ENCODE measurements at places on chromosomes 7 and 10. TPM values are rescaled to one million over a fixed set of nuclear protein-coding genes. Genes with fewer than 3 reads are reported as not detected.

Gene CYP2E1
- total RNA-seq: not detected

Gene MRC1
- total RNA-seq: not detected

Gene PNLIPRP3
- total RNA-seq: not detected

- no peaks in the 10 kb centered on the region for H3K4me1 ChIP-seq
- no peak for DNase-seq
- H3K27me3 ChIP-seq: no peaks in the 10 kb centered on the region
- no peak overlapping the region for H3K27ac ChIP-seq
Measured at GRCh38 chr10:31020209-31020608, 11.5 kb downstream of the ZNF438 start.

DNA sequence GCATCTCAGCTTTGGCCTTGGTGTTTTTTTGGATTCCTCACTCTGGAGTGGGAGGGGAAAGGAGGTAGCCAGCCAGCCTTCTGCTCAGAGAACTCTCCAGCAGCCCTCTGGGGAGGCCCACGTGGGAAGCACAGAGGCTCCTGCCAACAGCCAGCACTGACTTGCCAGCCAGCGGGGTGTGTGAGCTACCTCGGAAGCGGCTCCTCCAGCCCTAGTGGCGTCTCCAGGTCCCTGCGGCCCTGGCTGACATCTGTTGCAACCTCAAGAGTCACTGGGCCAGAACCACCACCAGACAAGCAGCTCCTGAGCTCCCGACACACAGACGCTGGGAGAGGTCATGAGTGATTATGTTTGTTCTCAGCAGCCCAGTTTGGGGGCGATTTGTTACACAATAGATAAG is 180.2 kb upstream of the FZD8 start:
- no peaks in the 10 kb centered on the region for H3K27me3 ChIP-seq
- H3K36me3 ChIP-seq: no peaks in the 10 kb centered on the region
- H3K4me1 ChIP-seq: no peaks in the 10 kb centered on the region
- no peak overlapping the region for H3K27ac ChIP-seq
- H3K4me3 ChIP-seq: no peak overlapping the region

GRCh38 chr10:119962837-119963236 is 70.3 kb downstream of the SEC23IP start:
- no peaks in the 10 kb centered on the region for H3K4me1 ChIP-seq
- H3K4me3 ChIP-seq: no peak overlapping the region
- H3K27ac ChIP-seq: no peak overlapping the region
- H3K36me3 ChIP-seq: no peaks in the 10 kb centered on the region
- no peak for DNase-seq

DNA sequence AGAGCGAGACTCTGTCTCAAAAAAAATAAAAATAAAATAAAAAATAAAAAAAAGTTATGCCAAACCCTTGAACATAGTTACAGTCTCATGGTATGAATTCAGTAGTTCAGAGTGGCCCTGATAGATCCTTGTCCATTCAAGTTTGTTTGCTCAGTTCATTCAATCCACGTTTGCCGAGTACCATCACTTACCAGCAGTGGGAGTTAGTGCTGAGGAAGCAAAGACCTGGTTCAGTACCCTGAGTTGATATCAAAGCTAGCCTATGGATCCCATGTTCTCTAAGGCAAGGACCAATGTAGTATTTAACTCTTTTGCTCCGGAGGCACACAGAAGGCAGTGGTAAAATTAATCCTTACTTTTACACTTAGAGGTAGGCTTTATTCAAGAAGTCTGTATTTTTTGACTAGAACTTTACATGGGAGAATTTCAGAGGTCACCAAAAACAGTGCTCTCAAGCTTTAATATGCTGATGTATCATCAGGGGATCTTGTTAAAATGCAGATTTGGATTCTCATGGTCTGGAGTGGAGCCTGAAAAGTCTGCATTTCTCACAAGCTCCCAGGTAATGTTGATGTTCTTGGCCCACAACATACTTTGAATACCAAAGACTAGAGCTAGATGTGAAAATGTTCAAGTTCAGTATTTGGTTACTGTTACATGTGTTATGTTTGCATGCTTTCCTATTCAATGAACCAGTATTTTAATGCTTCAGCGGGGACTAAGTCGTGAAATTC is 38.1 kb upstream of the HBP1 start:
- peaks cover 8% of the 10 kb centered on the region for H3K27me3 ChIP-seq
- H3K4me3 ChIP-seq: no peak overlapping the region
- peaks cover 2% of the 10 kb centered on the region for H3K36me3 ChIP-seq
- no peak for DNase-seq
- peaks cover 11% of the 10 kb centered on the region for H3K4me1 ChIP-seq

- no peak overlapping the region for H3K4me3 ChIP-seq
- no peaks in the 10 kb centered on the region for H3K36me3 ChIP-seq
- H3K27ac ChIP-seq: no peak overlapping the region
- H3K4me1 ChIP-seq: no peaks in the 10 kb centered on the region
Measured at GRCh38 chr10:71396084-71396710, 523 bp upstream of the CDH23 start.

GRCh38 chr7:19522486-19522885 is 186.4 kb downstream of the POLR1F start:
- no peak overlapping the region for H3K27ac ChIP-seq
- no peak for DNase-seq
- H3K4me1 ChIP-seq: no peaks in the 10 kb centered on the region
- no peaks in the 10 kb centered on the region for H3K36me3 ChIP-seq
- no peak overlapping the region for H3K4me3 ChIP-seq

DNA sequence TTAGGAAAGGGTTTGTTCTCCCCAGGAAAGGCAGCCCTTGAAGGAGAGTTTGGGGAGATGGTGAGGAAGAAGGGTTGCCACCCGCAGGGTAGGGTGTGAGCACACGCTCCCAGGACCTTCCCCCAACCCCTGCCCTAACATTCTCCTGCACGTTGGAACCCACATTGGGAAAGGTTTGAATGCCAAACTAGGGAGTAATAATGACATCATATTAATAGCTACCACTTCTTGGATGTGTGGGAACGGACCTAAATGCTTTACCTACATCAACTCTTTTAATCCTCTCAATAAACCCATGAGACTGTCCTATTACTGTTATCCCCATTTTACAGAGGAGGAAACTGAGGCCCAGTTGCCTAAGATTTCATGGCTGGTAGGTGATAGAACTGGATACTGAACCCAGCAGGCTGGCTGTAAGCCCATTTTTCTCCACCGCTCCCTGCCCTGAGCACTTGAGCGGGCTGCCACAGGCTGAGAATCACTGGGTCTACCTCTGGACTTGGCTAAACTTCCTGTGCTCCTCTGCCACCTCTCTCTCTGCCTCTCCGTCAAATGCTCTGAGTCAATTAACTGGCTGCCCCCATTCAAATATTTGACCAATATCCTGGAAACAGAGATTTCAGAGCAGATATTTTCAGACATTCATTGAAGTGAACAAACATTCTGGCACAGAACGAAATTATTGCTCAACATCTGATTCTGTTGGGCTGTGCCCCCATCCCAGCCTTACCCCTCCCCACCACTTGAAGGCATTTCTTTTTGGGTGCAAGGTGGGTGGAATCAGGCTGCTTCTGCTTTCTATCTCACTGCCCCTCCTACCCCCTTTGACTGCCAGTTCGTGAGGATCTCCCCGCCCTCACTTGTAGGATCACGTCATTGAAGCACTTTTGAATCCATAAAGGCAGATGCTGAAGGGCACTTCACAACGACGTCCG is 129.7 kb downstream of the C10orf105 start:
- no peak for DNase-seq
- no peak overlapping the region for H3K4me3 ChIP-seq
- peaks cover 11% of the 10 kb centered on the region for H3K27me3 ChIP-seq
- H3K27ac ChIP-seq: no peak overlapping the region
- H3K4me1 ChIP-seq: peaks cover 2% of the 10 kb centered on the region
- no peaks in the 10 kb centered on the region for H3K36me3 ChIP-seq

Measured in activated CD8-positive, alpha-beta memory T cell treated with anti-CD3 and anti-CD28 coated beads, Interleukin-2, amount 10 ng/mL, durations not matched to agents 7 days and 5 days (primary cell).